ENCODE measurements at places on chromosomes 13 and 19.

DNA sequence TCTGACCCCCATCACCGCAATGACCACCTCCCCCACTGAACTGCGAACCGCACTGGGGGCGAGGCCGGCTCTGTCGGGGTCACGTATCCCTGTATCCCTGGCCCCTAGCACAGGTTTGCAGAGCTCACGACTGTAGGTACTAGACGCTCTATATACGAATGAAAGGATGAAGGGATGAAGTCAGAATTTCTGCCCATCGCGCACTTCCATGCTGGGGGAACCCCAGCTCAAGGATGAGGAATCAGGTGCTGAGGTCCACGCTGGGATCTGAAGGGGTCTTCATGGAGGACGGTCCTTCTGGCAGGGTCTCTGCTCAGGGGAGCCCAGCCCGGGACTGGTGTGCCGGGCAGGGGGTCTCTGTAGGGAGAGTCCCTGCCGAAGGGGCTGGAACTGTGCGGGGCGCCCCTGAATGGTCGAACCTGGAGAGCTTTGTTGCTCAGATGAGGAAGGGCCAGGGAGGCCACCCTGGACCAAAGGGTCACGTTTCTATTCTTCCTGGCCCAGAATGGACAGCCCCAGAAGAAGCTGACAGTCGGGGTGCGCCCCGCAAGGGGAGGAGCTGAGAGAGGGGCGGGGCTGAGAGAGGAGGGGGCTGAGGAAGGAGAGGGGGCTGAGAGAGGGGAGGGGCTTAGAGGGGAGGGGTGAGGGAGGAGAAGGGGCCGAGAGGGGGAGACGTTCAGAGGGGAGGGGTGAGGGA, 37.9 kb upstream of the SEMA6B start:
- DNase-seq, result no peak

DNA sequence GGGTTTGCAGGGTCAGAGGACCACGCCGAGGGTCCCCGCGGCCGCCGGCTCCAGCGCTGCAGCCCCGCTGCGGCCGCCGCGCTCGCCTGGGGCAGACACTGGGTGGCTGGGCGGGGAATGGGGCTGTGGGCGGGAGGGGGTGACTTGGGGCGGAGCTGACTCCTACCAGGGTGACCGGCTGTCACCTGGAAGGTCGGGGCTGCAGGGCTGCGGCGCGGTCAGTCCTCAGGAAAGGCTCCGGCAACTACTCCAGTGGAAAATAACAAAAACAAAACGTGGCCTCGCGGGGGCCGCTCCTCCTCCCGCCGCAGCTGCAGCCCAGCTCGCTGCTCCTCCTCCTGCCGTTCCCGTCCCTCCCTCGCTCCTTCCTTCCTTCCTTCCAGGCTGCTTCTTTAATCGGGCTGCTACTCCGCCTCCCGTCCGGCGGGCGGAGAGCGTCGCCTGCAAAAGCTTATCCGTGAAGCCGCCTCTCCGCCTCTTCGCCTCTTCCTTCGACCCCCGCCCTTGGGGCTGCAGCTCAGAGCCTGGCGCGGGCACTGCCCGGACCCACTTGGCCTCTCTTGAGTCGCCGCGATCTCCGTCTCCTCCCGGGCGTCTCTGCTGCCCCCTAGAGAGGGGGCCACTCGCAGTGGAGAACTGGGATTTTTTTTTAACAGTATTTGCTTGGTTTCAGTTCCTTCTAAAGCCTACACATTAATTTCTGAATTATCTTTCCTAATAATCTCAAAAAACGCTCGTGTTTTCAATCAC, at the start of gene TBC1D4:
TBC1D4 (minus strand) TSS at position 100 of the 750 bp plus-strand sequence. CDS start 402 bp downstream, outside the sequence.
- DNase-seq, result peak; percentile 43

GRCh38 chr19:49592486-49593232, 1.7 kb downstream of the PRR12 start:
- DNase-seq, result no peak

DNA sequence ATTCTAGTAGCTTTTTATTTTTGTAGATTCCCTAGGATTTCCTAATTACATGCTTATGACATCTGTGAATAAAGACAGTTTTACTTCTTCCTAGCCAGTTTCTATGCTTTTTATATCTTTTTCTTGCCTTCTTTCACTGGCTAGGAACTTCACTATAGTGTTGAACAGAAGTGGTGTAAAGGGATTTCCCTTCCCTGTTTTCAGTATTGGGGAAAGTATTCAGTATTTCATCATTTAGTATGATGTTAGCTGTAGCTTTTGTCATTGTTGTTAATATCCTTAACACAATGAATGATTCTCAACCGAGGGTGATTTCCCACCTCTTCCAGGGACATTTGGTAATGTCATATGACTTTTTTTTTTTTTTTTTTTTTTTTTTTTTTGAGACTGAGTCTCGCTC, 77.3 kb downstream of the SLC6A16 start:
- DNase-seq, result no peak

DNA sequence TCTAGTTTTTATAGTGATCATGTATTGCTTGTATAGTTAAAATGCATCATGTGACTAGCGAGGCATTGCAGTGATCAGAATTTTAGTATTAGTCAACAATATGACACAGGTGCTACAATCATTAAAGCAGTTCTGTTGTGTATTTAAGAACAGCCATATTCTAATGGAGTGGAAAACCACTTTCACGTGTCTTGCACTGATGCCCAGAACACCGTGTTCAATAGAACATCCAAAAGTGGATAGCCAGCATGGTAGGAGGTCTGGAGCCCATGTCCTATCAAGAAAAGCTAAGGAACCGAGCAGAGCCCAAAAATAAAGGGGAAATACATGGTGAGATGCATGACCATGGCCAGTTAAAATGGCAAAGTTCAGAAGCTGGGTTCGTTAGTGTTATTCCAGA, 55.1 kb downstream of the FGF14 start:
- DNase-seq, result no peak

- DNase-seq, result no peak
These were observed 855.9 kb upstream of the KLHL1 start for GRCh38 chr13:70964124-70964523.

GRCh38 chr13:109707044-109707741, 79.2 kb downstream of the IRS2 start:
- DNase-seq, result no peak

GRCh38 chr19:8075158-8076074, 22.9 kb downstream of the CCL25 start:
- no peak for DNase-seq

DNA sequence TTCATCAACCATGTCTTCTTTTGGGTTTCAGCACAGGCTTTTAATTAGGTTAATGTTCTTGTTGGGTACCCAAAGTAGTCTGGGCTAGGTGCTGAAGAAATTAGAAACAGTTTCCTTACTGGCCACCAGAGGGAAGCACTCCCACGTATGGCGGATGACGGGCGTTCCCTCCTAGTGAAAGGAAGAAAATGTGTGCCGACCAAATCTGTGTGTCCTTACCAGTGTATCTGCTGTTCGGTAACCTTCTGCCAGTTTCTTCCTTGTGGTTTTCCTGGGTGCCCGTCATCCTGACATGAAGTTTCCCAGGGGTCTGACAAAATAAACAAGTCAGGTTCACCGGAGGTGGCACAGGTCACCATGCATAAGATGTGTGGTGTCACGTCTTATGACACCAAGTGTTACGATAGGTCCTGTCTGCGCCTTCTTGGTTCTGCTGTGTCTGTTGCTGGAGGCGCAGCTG, 6.0 kb upstream of the WDR88 start:
- DNase-seq, result peak; percentile 22

DNA sequence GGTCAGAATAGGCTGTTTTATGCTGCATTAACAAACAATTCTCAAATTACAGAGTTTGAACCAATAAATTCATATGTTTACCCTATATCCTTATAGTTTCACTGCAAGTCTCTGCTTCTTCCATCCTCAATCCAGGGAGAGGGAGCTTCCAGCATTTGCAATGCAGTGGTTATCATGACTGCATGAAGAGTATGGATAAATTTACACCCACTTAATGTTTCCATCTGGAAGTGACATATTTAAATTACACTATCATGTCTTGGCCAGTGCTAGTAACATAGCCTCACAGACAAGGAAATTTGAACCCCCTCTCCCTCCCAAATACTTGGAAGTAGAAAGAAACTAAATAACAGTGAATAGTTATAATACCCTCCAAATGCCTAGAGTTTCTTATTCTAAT, 33.5 kb upstream of the UFM1 start:
- no peak for DNase-seq

DNA sequence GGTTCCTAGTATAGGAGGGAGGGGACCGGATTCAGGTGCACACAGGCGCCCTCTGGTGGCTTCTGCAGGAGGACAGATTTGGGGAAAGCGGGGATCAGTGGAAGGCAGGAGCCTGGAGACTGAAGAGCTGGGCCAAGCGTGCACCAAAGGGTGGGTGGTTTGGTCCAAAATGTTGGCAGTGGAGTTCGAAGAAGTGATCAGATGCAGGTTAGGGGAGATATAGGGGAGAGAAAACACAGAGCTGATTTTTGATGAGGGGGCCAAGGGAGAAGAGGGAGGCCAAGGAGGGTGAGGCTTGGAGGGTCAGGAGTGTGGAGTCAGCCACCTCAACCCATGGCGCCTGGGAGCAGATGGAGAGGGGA, 6.8 kb upstream of the CARM1 start:
- DNase-seq, result peak; percentile 80

DNA sequence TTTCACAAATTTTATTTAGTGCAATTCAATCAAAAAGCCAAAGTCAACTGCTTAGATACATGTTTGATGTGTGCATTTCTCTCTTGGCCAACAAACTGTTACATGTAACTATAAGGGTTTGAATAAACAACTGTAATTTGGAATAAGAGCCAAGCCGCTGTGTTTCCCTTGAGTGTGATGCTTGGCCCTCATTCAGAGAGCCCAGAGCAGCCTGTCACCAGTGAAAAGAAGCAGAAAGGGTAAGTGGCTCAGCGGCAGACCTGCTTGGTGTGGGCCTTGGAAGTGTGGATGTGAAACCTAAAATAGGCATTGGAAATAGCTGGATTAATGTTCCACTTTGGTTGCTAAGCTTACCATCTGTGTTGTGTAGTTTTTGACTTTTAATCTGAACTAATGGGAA, 924.6 kb downstream of the OLFM4 start:
- DNase-seq, result no peak

DNA sequence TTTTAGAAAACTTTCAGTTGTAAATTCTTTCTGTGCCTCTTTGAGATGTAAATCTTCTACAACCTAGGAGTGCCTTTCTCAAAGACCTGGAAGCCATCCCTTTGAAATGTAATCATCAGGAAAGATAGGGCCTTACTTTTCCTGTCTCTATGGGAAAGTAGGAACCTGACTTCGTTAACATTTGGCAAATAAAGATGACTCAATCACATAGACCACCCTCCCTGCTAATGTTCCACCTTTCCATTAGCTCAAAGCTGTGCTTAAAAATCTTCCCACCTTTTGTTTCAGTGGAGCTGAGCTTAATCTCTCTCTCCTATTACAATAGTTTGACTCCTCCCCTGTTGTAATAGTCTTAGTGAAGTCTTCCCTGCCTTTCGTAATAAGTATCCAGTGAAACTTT, 247.7 kb downstream of the OLFM4 start:
- no peak for DNase-seq

DNA sequence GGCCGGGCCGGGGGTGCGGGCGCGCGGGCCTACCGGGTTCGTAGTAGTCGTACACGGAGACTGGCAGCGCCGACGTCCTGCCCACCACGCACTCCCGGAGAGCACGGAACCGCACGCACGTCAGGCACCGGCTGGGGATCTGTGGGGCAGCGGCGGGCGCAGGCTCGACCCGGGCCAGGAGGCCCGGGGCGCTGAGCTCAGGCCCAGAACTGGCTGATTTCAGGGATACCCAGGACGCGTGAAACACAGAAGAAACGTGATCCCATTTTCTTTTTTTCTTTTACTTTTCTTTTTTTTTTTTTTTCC, 9.0 kb downstream of the F2RL3 start:
- DNase-seq, result no peak

- no peak for DNase-seq
These were observed 2.0 kb downstream of the CGB3 start for GRCh38 chr19:49022116-49022515.

- DNase-seq, result peak; percentile 94
These were observed at the start of gene GTPBP3 for GRCh38 chr19:17336872-17337674. Gene GTPBP3 (plus strand): TSS chr19:17337553. CDS start chr19:17337612, 59 bp downstream.

GRCh38 chr13:48776401-48776800, 122.7 kb downstream of the CYSLTR2 start:
- no peak for DNase-seq

DNA sequence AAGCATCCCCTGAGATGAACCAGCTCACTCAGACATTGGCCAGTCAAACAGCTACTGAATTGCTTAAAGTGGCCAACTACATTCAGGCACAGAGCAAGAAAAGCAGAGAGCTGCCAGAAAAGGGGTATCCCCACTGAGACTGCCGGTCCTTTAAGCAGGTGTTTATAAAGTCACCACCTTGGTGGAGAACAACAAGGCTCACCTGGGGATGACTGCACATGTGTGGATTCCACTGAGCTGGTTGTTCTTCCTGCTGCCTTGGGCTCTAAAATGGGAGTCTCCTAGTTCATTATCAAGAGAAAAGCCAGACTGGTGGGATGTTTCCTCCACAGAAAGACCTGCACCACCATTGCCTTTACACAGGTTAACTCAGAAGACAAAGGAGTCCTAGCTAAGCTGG, 51.8 kb upstream of the IPO5 start:
- DNase-seq, result no peak

GRCh38 chr19:14116918-14117578, 514 bp downstream of the PRKACA start:
- DNase-seq, result peak; percentile 4

GRCh38 chr19:2176337-2176994, 12.7 kb downstream of the DOT1L start:
- no peak for DNase-seq

- DNase-seq, result peak; percentile 66
These were observed 4.6 kb downstream of the MIDN start for GRCh38 chr19:1252821-1253513.

DNA sequence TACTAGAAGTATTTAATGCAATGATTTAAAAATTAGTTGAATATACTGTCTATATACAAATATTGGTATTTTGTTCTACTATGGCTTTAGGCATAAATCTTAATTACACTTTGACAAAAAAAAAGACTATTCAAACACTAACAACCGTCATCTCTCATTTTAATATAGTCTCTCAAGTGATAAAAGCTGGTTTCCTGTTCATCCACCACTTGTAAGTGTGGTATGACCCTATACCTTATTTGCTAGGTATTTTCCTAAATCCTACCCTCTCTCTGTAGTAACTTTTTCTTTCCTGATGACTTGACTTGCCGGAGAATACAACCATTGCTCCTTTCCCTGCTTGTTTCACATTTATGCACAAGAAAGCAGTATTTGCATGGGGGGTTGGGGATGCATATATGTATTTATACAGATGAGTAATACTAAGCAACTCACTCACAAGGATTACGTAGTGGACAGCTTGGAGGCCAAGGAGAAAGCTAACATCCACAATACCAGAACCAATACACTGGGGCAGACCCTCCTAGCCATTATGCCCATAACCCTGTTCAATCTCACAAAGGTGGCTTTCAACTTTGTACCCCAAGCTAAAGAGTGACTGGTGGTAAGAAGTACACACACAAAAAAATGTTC, 12.7 kb upstream of the EFNB2 start:
- DNase-seq, result no peak

- DNase-seq, result no peak
These were observed 532.7 kb upstream of the SPRY2 start for GRCh38 chr13:80873589-80873988.

DNA sequence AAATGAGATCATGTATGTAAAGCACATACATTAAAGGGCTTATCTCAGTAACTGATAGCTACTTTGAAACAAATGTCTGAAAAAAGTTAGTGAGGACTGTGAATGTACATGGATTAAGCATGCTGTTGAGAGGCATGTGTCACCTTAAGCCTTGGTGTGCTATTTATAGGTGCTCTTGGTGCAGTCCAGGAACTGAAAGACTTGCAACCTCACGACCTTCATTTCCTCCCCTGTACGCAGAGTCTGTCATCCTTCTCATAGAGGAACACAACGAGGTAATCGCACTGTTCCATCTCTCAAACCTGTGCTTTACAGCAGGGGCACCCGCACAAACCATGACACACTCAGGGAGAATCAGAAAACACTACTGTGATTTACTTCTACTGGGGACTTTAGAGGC, 65.6 kb downstream of the UFM1 start:
- DNase-seq, result no peak
